ENCODE measurements at places on chromosomes 16 and 17. TPM values are rescaled to one million over a fixed set of nuclear protein-coding genes. Genes with fewer than 3 reads are reported as not detected.

DNA sequence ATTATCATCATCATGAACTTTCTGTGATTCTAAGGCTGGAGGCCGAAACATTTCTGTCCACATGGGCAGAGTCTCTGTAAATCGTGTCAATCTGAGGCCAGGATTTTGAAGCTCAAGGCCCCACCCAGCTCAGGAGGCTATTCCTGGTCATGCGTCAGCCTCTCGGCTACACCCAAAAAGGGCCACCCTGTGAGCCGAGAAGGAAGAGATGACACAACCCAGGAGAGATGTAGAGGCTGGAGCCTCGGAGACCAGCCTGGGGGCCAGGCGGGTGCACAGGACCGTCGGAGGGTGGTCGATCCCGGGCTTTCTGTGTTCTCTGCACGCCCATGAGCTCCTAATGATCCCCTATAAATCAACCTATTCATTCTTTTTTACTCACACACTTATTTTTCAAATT, 1.1 kb upstream of the CACNG1 start:
- no peak for DNase-seq

- DNase-seq: no peak
Measured at GRCh38 chr17:45299361-45299760, 17.5 kb downstream of the MAP3K14 start.

DNA sequence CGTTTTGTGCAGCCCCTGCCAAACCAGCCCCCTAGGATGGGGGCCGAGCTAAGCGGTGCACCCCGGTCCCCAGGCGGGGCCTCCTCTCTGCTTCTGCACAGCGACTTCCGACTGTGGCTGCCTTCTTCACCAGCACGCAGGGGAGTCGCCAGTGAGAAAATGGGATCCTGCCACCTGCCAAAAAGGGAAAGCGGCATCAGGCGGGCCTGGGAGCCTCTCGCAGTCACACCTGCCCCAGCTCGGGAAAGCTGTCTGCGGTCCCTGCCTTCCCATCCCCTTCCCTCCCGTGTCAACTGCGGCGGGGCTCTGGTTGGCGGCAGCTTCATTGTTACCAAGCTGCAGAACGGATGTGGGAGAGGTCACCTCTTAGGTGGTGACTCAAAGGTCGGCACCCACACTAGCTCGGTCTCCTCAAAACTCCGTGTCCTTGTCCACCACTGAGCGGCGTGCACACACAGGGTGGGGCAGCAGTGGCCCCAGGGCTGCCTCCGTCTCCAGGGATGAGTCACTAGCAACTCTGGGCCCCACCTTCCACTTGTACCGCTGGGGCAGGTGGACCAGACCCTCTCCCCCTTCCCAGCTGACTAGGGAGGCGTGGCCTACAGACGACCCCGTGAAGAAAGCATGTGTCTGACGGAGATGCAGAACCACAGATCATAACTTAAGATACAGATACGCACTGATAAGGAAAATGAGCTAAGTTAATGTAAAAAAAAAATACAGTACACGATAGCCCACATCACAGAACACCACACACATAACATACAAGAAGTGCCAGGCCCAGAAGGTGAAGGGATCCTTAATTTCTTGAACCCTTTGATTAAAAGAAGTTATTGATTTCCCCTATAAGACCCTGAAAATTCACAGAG, 1.5 kb upstream of the PCYT2 start:
- DNase-seq: no peak

GRCh38 chr16:1691956-1692355, 13.9 kb downstream of the JPT2 start:
- DNase-seq: no peak

DNA sequence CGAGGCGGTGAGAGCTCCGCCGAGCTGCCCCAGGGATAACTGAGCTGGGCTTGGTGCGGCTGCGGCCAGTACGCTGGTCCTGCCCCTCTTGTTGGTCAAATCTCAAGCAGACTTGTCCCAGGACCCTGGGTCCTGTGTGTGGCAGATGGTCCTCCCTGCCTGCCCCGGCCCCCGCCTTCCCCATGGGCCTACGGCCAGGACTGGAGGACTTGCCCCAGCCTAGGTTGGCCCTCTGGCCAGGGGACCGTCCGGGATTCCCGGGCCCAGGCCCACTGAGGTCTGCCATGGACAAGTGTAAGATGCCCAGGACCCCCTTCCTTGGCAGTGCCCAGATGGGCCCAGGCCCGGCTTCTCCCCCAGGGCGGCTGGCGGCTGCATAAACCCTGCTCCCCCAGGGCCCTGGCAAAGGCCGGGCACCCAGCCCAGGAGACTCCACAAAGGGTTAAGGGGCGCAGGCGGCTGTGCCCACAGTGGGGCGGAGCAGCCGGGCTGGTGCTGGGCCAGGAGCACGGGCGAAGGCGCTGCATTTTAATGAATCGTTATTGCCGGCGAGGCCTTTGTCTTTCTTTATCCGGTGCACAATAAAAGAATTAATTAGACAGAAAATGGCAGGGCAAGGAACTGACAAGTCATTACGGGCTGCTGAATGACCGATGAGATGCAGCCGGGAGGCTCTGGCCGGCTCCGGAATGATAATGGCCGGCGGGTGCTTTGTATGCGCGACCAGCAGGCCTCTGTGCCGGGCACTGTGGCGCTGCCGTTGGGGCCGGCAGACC, 9.1 kb downstream of the SOX8 start:
- DNase-seq: no peak

- no peak for DNase-seq
Measured at GRCh38 chr17:77400445-77400870, 259.7 kb downstream of the SEC14L1 start.

GRCh38 chr17:71423871-71424546, 696.8 kb upstream of the SOX9 start:
- DNase-seq: no peak

- DNase-seq: no peak
Measured at GRCh38 chr17:65143889-65144604, 6.9 kb downstream of the RGS9 start.

- DNase-seq: no peak
Measured at GRCh38 chr17:51398687-51399086, 138.3 kb downstream of the UTP18 start.

DNA sequence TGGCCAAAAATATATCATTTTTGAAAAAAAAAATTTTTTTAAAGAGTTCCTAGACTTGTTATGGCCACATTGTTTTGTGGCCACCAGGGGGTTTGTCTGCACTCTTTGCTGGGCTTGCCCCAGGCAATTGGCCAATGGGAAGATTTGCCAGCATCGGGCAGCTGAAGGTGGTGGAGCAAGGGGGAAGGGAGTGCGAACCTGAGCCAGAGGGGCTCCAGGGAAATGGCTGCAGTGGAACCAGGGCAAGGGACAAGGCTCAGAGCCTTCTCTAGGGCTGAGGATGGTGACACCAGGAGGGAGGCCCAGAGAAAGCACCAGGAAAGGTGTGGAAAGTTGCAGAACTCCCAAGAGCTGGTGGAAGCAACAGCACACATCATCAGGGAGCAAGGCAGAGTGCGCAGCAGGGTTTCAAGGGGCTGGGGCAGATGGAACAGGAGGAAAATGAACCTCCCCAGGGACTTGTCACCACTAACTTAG, 15.5 kb upstream of the CMIP start:
- no peak for DNase-seq

- no peak for DNase-seq
Measured at GRCh38 chr17:63345611-63346010, 100.5 kb downstream of the CYB561 start.

GRCh38 chr17:72400863-72401262, 280.0 kb downstream of the SOX9 start:
- no peak for DNase-seq

DNA sequence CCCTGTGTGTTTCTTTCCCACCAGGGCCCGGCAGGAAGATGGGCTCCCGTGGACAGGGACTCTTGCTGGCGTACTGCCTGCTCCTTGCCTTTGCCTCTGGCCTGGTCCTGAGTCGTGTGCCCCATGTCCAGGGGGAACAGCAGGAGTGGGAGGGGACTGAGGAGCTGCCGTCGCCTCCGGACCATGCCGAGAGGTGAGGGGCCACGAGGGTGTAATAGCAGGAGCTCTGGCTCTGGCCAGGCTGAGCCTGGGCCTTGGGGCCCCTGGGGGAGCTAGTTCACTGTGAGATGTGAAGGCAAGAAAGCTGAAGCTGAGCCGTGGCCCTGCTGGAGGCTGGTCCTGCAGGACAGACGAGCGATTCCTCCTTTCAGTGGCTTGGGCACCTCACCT, 20.0 kb downstream of the C1QTNF1 start:
- DNase-seq: peak; percentile 27

- DNase-seq: no peak
Measured at GRCh38 chr16:10658943-10659342, 35.8 kb downstream of the TEKT5 start.

GRCh38 chr17:82933911-82934310, 94.1 kb upstream of the ZNF750 start:
- DNase-seq: no peak

- no peak for DNase-seq
Measured at GRCh38 chr17:2137342-2138098, 82.6 kb downstream of the HIC1 start.

GRCh38 chr17:39305978-39306377, 80.2 kb upstream of the STAC2 start:
- no peak for DNase-seq

GRCh38 chr17:82859431-82860403, 19.9 kb upstream of the ZNF750 start:
- peak; percentile 75 for DNase-seq

DNA sequence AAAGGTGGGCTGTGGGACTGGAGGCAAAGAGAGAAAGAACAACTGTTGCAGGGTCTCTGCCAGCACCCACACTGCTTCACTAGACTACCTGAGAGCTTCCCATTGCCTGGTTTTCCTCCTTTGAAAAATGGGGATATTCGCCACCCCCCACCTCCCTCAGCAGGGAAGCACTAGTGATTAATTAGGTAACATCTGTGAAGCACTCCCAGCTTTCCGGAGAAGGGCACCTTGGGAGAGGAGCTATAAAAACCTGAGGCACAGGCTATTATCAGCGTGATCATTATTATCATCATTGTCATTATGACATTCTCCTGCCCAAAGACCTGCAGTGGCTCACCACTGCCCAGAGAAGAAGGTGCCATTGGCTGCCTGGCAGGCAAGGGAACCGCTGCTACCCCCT, 83.5 kb downstream of the XYLT1 start:
- DNase-seq: no peak

- no peak for DNase-seq
Measured at GRCh38 chr16:12348733-12349704, 372.5 kb downstream of the SNX29 start.

- no peak for DNase-seq
Measured at GRCh38 chr16:85479972-85480726, 133.0 kb upstream of the GSE1 start.

- no peak for DNase-seq
Measured at GRCh38 chr16:27967169-27967568, 96.3 kb downstream of the GSG1L start.

GRCh38 chr17:78862073-78863023, 21.7 kb upstream of the USP36 start:
- peak; percentile 88 for DNase-seq

- DNase-seq: no peak
Measured at GRCh38 chr17:69709441-69709840, 294.9 kb downstream of the MAP2K6 start.

DNA sequence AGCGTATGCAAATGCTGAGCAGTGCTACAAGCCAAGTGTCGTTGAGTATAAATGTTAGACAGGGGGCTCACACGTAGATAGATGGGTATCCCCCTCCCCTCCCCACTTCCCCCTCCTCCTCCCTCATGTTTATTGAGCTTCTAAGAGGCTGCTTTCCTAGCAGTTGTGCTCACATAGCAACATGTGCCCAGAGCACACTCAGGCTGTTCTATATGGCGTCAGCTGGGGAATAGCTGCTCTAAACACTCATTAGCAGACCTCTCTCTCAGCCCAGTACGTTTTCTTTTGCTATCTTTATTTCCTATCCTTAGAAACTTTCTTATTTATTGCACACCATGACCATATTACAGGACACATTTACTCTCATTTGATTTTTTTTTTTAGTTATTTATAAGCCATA, 1.8 kb downstream of the KCNJ2 start:
- no peak for DNase-seq

- DNase-seq: no peak
Measured at GRCh38 chr17:78986048-78986648, 6.4 kb upstream of the LGALS3BP start.

- DNase-seq: peak; percentile 63
Measured at GRCh38 chr16:69396187-69397061, 10.6 kb upstream of the TERF2 start.

- DNase-seq: no peak
Measured at GRCh38 chr17:75345514-75346167, 56.4 kb upstream of the SLC25A19 start.

GRCh38 chr17:17141860-17142552, 64.1 kb downstream of the PLD6 start:
- DNase-seq: no peak

GRCh38 chr16:50692999-50693781, at the start of gene NOD2:
Gene NOD2, plus strand, starts transcription at chr16:50693606. Its CDS starts 5,890 bp downstream, at chr16:50699496.
- DNase-seq: no peak

DNA sequence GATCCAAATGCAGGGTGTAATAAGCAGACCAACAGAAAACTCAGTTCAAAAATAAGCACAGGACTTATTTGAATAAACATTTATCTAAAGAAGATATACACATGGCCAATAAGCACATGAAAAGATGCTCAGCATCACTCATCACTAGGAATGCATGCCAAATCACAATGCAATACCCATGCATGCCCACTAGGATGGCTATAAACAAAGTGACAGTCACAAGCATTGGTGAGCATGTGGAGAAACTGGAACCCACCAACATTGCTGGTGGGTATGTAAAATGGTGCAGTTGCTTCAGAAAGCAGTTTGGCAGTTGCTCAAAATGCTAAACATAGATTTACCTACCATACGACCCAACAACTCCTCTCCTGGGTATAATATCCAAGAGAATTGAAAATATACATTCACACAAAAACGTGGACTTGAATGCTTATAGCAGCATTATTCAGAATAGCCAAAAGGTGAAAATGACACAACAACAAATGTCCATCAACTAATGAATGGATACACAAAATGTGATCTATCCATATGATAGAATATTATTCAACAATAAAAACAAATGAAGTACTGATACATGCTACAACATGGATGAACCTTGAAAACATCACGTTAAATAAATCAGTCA, 20.1 kb downstream of the UBE2O start:
- no peak for DNase-seq

GRCh38 chr17:41740506-41740905, 6.1 kb upstream of the HAP1 start:
- DNase-seq: no peak

The CLDN9 gene
- polyA plus RNA-seq: 5.5 TPM

The BIRC5 gene
- polyA plus RNA-seq: 22.1 TPM

The CDH15 gene
- polyA plus RNA-seq: 0.34 TPM

The GAST gene
- polyA plus RNA-seq: not detected

The TMEM231 gene
- 21.6 TPM for polyA plus RNA-seq

The PKD1 gene
- polyA plus RNA-seq: 129 TPM

The OTOP2 gene
- not detected for polyA plus RNA-seq

The CORO7 gene
- polyA plus RNA-seq: 16.6 TPM

The CMTM3 gene
- 80.3 TPM for polyA plus RNA-seq

The HOXB5 gene
- 26.3 TPM for polyA plus RNA-seq

The SLFN11 gene
- 9.8 TPM for polyA plus RNA-seq

The HOXB9 gene
- 0.09 TPM for polyA plus RNA-seq

The LPCAT2 gene
- polyA plus RNA-seq: 25.1 TPM

All from left lung (tissue), 14 donors.